SK-N-DZ (cell line): ENCODE measurements at places on chromosomes 2 and 18.
A peak's percentile ranks its signal among the peaks of the same experiment; 100 is the strongest.

- DNase-seq, result no peak
Observed at GRCh38 chr2:201205515-201205849, 22.5 kb downstream of the CASP10 start.

DNA sequence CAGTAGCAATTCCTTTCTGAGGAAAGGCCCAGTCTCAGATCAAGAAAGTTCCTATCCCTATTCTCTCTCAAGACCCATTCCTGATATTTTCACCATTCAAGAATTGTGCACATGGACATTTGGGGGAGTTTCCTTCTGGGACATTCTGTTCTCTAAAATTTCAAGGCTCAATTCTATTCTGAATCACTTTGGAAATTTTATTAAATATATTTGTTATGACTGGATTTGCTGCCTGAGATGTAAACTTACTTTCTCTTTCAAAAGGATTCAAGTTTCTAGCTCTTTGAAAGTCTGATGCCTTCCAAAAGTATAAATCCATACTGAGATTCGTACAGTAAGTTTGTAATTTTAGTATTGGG is 55.3 kb upstream of the STK17B start:
- no peak for DNase-seq

GRCh38 chr2:51710222-51710621 is 678.3 kb upstream of the NRXN1 start:
- DNase-seq, result peak; percentile 6

DNA sequence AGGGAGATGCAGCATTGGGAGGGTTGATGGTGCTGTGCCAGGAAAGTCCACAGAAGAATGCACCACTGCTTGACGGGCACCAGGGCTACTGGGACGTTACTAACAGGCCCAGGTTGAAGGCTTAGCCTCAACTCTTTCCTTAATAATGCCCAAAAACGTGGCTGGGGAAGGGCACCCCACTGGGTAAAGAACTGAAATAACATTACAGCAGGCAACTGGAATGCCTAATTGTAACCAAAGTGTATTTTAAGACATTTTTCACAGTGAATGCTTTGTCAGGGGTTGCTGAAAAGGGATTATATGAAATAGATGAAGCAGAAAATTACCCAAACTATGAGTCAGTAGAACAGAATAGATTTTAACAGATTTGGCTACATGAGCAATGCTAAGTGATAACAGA is 191.3 kb downstream of the CMPK2 start:
- no peak for DNase-seq

DNA sequence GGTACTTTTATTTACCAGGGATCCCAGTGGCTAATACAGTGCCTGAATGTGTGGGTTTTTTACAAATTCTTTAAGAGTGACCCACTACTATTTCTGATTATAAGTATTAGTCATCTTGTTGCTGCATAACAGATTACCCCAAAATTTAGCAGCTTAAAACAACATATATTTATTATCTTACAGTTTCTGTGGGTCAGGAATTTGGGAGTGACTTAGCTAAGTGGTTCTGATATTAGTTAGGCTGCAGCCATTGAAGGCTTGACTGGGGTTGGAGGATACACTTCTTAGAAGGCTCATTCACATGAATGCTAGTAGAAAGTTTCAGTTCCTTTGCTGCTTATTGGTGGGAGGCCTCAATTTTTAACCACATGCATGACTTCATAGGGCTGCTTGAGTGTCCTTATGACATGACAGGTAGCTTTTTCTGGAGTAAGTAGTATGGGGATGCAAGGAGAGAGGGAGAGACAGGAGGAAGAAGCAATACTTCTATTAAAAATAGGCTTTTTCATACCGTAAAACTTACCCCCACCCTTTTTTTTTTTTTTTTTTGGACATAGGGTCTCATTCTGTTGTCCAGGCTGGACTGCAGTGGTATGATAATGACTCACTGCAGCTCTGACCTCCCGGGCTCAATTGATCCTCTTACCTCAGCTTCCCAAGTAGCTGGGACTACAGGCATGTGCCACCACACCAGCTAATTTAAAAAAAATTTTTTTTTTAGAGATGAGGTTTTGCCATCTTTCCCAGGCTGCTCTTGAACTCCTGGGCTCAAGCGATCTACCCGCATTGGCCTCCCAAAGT is 13.3 kb upstream of the POLE4 start:
- no peak for DNase-seq

GRCh38 chr2:70241340-70241739 is 7.1 kb downstream of the TIA1 start:
- no peak for DNase-seq

DNA sequence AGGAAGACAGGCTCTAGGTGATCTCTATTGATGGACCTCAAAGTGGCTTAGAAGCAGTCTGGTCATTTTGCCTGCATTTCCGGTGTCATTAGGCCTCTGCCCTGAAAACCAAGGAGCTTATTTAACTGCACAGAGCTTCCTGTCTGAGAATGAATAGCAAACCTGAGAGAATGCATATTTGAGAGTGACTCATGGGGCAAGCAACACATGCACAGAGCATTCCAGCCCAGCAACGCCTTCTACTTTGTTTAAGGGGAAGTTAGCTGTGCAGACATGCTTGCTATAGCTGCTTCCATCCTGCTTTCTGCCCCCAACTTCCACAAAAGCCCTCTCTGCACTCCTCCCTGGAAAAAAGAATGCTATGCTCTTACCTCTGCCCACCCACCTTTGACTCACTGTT is 232.8 kb downstream of the GRB14 start:
- DNase-seq, result no peak

DNA sequence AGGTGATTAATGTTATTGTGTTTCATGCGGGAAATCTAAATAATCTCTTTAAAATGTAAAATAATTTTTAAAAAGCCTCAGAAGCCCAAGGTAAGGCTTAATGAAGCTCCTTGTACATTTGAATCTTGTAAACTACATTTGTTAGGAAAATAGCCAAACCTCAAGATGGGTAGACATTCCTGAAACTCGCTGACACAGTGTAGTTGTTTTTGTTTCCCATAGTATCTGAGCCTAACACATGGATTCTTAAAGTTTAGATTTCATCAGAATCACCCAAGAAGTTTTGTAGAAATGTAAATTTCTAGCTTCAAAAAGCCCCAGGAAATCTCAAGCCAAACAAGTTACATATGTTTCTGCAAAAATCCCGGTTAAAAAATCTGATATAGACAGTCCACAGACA is 1221.1 kb upstream of the ACVR2A start:
- no peak for DNase-seq

GRCh38 chr2:33284287-33284686 is 192.2 kb upstream of the RASGRP3 start:
- no peak for DNase-seq

DNA sequence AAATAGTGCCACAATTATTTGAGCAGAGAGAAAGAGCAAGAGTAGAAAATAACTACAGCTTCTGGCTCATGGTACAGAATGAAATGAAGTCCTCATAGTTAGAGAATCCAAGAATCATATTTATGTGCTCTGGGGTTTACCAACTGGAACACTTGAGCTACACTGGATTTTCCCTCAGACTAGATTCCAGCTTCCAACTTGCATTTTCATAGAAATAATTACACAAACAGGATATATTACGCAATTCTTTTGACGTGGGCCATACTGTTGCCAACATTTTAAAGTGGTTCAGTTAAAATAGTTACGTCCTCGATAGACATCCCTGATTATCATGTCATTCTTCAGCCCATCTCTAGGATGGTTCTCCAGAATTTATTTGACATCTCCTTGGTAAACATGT is 129.2 kb downstream of the ETAA1 start:
- no peak for DNase-seq

DNA sequence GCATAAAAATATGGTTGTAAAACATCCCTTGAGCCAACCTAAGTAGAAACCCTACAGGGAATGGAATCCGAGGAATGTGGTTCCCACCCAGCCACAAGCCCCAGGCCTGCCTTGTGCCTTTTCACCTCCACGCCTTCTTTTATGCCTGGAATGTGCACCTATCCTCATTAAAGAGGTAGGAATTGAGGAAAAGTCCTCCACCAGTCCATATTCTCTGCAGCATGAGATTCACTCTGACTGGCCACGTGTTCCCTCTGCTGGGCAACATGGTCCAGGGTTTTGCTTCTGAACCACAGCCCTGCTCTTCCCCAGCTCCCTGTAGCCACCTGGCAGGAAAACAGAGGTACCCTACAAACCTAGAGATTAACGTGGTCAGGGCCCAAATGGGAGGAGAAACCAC is 787.9 kb upstream of the RAB6C start:
- DNase-seq, result no peak

DNA sequence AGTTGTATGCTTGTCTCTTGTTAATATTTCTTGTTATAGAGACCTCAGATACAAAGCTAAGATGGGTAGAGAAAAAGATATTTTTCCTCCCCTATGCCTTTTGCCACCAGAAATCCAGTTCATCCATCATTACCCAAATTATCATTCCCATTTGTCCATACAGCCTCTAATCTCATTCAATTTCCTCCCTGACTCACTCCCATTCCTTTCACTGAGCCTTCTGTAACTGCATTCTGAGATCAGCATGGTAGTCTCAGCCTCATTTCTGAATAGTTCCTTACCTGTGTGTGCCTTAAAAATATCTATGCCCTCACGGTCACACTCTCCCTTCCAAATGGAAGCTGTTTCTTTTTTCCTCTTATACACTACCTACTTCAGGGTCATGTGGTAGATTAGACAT is 15.7 kb upstream of the PIK3C3 start:
- no peak for DNase-seq

DNA sequence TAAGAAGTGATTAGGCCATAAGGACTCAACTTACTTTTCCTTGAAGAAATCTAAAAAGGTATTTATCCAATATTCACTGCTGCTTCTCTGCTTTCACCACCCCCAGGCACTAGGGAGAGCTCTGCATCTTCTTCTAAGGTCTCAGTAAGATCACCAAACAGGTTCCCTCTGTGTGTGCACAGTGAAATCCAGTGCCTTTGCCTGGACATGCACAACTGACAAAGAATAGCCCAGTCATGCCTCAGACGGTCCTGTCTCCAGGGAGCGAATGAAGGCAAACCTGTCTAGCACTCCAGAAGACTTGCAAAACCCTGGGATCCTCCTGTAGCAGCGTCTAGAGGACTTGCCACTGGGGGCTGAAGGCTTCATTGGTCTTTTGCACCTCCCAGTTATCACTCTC is 344.5 kb upstream of the LRATD1 start:
- peak; percentile 12 for DNase-seq

DNA sequence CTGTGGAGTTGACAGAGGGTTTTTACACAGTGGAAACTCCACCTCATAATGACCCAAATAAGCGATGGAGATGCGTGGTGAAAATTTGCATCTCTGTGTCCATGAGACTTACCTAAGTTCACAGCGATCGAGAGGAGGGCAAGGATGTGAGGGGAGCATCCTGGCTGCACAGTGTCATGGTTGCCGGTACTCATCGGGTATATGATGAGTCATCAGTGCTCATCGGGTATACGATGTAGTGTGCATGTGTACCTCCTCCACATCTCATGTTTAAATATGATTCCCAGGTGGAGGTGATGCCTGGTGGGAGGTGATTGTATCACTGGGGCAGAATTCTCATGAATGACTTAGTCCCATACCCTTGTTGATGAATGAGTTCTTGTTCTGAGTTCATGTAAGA is 233.5 kb downstream of the MYT1L start:
- no peak for DNase-seq

GRCh38 chr2:63029058-63029457 is 21.6 kb upstream of the OTX1 start:
- no peak for DNase-seq

- no peak for DNase-seq
Observed at GRCh38 chr18:12231986-12232385, 22.2 kb upstream of the CIDEA start.

DNA sequence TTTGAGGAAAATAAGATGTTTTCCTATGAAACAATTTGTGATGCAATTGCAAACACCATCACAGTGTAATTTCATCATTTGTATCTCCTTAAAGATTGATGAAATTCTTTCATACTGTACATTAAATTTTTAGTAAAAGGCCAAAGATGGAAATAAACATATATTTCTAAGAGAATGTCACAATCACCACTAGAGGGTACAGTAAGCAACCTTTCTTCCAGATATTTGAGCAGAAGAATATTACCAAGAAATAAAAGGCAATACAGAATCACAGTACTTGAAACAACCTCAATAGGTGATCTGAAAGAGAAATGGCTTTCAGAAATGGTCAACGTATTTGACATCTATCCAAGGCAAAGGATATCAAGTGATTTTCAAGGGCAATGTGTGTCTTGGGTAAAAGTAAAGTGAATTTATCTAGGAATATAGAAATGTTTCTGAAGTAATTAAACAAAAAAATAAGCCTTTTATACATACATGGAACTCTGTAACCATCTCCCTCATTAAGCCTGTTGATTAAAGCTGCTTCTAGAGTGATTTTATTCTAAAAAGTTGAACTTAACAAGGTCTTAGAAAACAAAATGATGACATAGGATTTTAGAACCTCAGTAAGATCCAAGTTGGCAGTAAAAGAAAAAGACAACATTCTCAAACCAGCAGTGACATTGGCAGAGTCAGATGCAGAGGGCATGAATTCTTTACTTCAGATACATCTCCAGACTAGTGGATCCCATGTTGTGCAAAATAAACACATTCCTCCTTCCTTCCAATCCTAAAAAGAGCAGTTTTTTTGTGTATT is 90.3 kb upstream of the SESTD1 start:
- DNase-seq, result no peak

DNA sequence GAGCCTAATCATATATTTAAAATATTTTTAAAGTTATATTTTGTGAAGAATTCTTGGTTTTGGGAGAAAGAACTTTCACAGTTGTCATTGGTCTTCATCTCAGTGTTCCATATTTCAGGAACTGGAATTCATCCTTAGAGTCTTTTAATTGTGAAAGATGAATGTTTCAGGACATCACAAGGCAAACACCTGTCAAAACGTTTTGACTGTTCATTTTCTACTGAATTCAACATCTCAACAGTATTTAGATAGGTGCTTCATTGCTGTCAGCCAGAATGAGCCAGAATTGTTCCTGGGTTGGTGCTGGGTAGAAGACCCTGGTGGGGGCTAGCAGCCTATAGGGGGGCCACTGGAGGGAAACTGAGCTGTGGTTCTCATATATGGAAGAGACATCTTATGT is 255.1 kb upstream of the CXCR4 start:
- DNase-seq, result no peak
